ENCODE measurements at places on chromosomes 16 and 17.

- no peak for DNase-seq
Observed at GRCh38 chr17:1461198-1461944, 5.3 kb upstream of the CRK start.

GRCh38 chr17:45299361-45299760 lies 17.5 kb downstream of the MAP3K14 start:
- no peak for DNase-seq

DNA sequence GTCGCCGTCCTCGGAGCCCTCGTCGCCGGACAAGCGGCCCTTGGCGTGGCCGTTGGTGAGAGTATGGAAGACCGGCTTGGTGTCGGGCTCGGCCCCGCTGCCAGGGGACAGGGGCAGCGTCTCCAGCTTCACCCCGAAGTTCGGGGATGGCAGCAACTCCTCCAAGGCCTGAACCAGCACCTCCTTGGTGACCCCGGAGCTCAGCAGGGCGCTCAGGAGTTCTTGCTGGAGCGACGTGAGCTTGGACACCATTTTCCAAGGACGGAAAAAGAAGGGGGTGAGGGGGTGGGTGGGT lies 279 bp downstream of the HNF1B start:
- DNase-seq: no peak

GRCh38 chr17:77253611-77254051 lies 112.9 kb downstream of the SEC14L1 start:
- no peak for DNase-seq

Data from activated CD8-positive, alpha-beta memory T cell treated with anti-CD3 and anti-CD28 coated beads for 48 hours (primary cell).